ENCODE measurements at places on chromosomes 2 and 18. TPM values are rescaled to one million over a fixed set of nuclear protein-coding genes. Genes with fewer than 3 reads are reported as not detected.
A peak's percentile ranks its signal among the peaks of the same experiment; 100 is the strongest.

Gene NUP35
- total RNA-seq, result 27.6 TPM

Gene ACP1
- total RNA-seq, result 121 TPM

Gene GAREM2
- 2.8 TPM for total RNA-seq

Gene VWA3B
- not detected for total RNA-seq

Gene POMC
- 4.2 TPM for total RNA-seq

DNA sequence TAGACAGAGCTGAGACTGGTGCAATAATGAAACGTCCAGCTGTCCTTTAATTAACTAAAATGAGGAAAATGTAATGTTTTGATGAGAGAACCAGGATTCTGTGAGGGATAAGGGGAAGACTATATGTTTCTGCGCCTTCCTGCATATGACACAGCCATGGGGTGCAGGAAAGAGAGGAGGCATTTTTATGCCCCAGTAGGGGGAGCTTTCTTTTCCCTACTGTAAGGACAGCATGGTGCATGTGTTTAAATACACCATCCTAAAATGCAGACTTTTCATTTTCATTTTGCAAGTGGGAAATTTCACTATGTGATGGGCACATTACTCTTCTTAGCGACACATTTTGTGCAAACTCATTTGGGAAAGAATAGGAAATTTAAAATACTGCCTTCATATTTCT lies 446.1 kb downstream of the ARHGAP15 start:
- H3K36me3 ChIP-seq, result peaks cover 8% of the 10 kb centered on the region
- peaks cover 19% of the 10 kb centered on the region for H3K4me1 ChIP-seq

GRCh38 chr18:46731316-46731715 lies 25.5 kb downstream of the ST8SIA5 start:
- no peaks in the 10 kb centered on the region for H3K27me3 ChIP-seq
- H3K4me3 ChIP-seq, result no peak overlapping the region
- no peaks in the 10 kb centered on the region for H3K36me3 ChIP-seq
- no peaks in the 10 kb centered on the region for H3K4me1 ChIP-seq
- no peak for DNase-seq

GRCh38 chr2:190841707-190842505 lies 38.7 kb upstream of the GLS start:
- no peak for DNase-seq
- peak overlapping the region; percentile 46 for H3K27ac ChIP-seq
- peaks cover 48% of the 10 kb centered on the region for H3K4me1 ChIP-seq
- H3K36me3 ChIP-seq, result no peaks in the 10 kb centered on the region

DNA sequence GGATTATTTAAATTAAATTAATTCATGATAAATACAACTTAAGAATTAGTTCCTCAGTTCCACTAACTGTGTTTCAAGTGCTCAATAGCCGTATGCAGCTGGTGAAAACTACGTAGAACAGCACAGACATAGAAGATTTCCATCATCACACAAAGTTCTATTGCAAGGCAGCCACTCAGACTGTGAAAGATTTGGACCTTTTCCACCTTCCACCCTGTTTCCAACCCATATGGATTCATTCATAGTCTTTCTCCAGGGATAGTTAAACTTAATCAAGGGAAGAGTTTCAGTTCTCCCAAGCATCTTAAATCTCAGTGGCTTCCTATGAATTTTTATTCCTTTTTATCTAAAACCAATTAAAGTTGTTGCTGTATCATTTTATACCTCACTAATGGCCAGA lies 2030.8 kb downstream of the SUCLG1 start:
- H3K36me3 ChIP-seq, result no peaks in the 10 kb centered on the region
- H3K4me3 ChIP-seq, result no peak overlapping the region
- no peaks in the 10 kb centered on the region for H3K27me3 ChIP-seq
- no peak overlapping the region for H3K27ac ChIP-seq

GRCh38 chr2:226447338-226448300 lies 352.0 kb downstream of the IRS1 start:
- peaks cover 2% of the 10 kb centered on the region for H3K27me3 ChIP-seq
- no peak overlapping the region for H3K4me3 ChIP-seq
- H3K27ac ChIP-seq, result no peak overlapping the region
- no peaks in the 10 kb centered on the region for H3K4me1 ChIP-seq
- DNase-seq, result no peak
- H3K36me3 ChIP-seq, result no peaks in the 10 kb centered on the region

- no peaks in the 10 kb centered on the region for H3K36me3 ChIP-seq
- H3K4me1 ChIP-seq, result no peaks in the 10 kb centered on the region
- no peak for DNase-seq
- no peak overlapping the region for H3K4me3 ChIP-seq
These were observed 174.2 kb downstream of the RTP5 start for GRCh38 chr2:242043538-242044312.

GRCh38 chr2:109230941-109231420 lies 102.0 kb downstream of the SH3RF3 start:
- no peak overlapping the region for H3K27ac ChIP-seq
- DNase-seq, result no peak
- no peak overlapping the region for H3K4me3 ChIP-seq
- no peaks in the 10 kb centered on the region for H3K4me1 ChIP-seq
- H3K27me3 ChIP-seq, result peaks cover 27% of the 10 kb centered on the region

DNA sequence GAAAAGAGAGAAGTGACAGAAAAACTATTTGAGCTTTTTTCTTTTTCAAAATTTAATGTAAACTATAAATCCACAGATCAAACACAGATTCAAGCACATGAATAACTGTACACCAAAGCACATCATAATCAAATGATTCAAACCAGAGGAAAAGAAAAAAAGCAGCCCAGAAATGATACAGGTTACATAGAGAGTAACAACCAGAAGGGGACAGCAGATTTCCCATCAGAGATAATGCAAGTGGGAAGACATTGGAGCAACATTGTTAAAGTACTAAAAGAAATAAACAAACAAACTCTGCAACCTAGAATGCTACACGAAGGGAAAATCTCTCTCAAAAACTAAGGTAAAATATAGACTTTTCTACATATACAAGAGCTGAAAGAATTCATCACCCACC lies 34.5 kb downstream of the CMPK2 start:
- H3K27ac ChIP-seq, result no peak overlapping the region
- H3K27me3 ChIP-seq, result no peaks in the 10 kb centered on the region
- peaks cover 21% of the 10 kb centered on the region for H3K4me1 ChIP-seq
- peaks cover 9% of the 10 kb centered on the region for H3K36me3 ChIP-seq
- DNase-seq, result no peak

- no peak overlapping the region for H3K27ac ChIP-seq
- no peak for DNase-seq
- H3K4me1 ChIP-seq, result no peaks in the 10 kb centered on the region
- no peak overlapping the region for H3K4me3 ChIP-seq
These were observed 69.7 kb upstream of the SULT1C3 start for GRCh38 chr2:108169982-108170625.

DNA sequence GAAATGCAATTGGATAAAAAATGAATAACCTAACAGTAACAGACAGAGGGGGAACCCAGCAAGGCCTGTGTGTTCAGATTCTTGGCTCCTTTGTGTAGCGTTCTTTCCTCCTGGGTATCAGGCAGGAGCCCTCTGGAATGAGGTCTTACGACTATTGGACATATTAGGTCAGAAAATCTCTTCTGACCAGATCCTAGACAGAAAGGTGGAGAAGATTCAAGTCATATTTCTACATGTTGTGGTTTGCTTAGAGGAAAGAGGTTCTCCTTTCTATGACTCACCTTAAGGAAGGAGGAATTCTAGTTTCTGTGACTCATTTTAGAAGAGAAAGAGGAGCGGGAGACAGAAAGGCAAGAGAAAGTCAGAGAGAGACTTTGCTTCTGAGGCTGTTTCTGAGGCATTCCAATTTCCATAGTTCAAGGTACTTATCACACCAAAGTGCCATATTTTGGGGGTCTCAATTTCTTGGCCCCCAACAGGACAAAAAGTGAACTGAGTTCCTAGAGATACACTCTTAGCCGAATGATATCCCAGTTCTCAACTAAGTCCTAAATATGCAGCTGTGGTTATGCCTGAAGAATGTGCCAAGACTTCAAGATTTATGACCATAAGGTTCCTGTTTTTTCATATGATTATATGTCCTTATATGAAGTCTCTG lies 618.6 kb downstream of the ZEB2 start:
- H3K36me3 ChIP-seq, result no peaks in the 10 kb centered on the region
- peaks cover 14% of the 10 kb centered on the region for H3K4me1 ChIP-seq
- no peak overlapping the region for H3K27ac ChIP-seq
- no peak for DNase-seq

Measured in activated CD4-positive, alpha-beta memory T cell treated with anti-CD3 and anti-CD28 coated beads for 36 hours (primary cell).